ENCODE measurements at places on chromosomes 7 and 10. TPM values are rescaled to one million over a fixed set of nuclear protein-coding genes. Genes with fewer than 3 reads are reported as not detected.

DNA sequence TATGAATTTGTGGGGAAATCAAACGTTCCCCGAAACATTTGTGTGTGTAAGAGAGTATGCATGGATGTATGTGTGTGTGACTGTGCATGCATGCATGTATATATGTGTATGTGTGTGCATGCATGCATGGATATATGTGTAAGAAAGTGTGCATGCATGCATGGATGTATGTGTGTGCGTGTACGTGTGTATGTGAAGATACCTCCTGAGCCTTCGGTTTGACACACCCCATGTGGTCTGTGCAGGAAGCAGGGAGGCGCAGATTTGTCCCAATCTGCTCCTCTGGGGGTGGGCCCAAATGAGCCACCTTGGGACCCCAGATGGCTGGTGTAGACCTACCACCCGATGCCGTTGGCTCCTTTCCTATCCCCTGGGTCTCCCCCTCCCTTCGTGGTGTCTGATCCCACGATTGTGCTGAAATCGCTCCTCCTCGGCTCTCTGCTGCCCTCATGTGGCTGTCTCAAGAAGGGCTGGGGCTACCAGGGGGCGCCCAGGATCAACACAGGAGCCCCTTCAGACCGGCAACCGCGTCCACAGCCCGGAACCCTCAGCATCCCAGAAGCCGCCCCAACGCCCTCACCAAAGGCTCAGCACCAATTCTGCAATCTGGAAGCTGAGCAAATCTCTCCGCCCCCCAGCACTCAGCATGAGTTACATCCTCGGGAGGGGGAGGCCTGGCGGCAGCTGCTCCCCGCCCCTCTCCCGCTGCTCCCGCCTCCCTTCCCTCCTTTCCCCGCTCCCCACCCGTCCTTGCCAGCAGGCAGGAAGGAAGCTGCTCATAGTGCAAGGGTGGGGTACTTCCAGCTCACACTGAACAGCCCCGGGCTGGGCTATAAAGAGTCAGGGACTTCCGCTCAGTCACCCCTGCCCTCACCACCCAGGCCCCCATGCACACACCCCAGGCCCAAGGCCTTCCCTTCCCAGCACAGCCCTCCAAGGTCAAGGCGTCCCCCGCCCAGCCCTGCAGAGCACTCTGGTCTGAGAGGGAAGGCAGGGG, 2.3 kb upstream of the NOS3 start:
- no peak for DNase-seq

DNA sequence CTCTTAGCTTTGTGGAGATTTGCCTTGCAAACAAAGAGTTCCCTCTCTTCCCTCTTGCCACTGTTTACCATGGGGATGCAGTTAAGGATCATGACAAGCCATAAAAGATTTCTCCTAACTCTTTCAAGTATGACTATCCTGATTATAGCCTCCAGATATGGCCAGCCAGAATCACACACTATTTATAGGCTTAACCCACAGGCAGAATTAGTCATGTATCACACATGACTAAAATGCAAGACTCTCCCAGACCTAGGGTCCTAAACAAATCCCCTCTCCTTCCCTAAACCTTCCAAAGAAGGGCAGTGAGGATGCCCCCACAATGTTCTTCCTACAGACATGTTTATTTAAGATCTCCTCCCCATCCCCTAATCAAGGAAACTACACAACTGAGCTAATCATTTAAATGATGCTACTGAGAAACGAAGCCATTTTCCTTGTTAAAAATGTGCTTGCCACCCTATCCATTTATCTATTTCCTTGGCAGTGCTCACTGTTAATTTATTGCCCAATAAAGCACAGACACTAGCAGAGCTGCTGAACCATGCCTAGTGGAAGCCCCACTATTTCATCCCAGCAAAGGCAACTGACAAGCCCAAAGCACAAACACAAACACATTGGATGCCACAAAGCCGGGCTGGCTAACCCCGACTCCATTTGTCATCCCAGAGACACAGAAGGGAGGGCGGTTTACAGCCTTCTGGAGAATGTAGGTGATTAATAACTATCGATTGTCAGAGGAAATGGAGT, 363.4 kb downstream of the KCNMA1 start:
- DNase-seq = peak; percentile 77

C7orf57 gene
- total RNA-seq = 0.34 TPM

DNA sequence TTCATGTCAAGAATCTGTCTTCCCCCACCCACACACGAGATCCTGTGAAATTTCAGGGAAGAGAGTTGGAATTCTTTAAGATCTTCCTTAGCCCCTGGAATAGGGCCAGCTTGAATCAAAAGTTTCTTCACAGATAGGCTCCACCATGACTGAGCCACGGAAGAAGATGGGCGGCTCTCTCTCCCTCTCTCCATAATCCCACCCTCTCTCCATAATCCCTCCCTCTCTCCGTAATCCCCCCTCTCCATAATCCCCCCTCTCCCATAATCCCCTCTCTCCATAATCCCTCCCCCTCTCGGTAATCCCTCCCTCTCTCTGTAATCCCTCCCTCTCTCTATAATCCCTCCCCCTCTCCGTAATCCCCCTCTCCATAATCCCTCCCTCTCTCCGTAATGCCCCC, 20.4 kb downstream of the SHH start:
- DNase-seq = no peak

NEURL1 gene
- 1.3 TPM for total RNA-seq

SFRP5 gene
- not detected for total RNA-seq

GATAD1 gene
- 30.5 TPM for total RNA-seq

- DNase-seq = no peak
These were observed 157.4 kb upstream of the TMEM196 start for GRCh38 chr7:19930851-19931250.

- no peak for DNase-seq
These were observed 25.2 kb upstream of the POT1 start for GRCh38 chr7:124954790-124955189.

IQUB gene
- 0.21 TPM for total RNA-seq

EPDR1 gene
- 44.1 TPM for total RNA-seq

CYP2C18 gene
- not detected for total RNA-seq

- DNase-seq = no peak
These were observed 97.5 kb downstream of the CTBP2 start for GRCh38 chr10:125062914-125063230.

DPYSL4 gene
- total RNA-seq = 21.5 TPM

CHAT gene
- not detected for total RNA-seq

DNA sequence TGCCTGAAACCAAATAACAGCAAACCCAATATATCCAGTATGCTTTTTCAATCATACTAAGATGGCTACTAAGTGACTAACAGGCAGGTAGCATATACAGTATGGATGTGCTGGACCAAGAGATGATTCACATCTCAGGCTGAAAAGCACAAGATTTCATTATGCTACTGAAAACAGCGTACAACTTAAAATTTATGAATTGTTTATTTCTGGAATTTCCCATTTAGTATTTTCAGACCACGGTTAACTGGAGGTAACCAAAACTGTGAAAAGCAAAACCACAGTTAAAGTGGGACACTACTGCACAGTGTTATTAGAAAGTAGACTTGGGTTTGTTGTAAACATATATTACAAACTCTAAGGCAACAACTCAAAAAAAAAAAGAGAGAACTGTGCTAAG, 91.5 kb downstream of the KMT2C start:
- no peak for DNase-seq

SEMA3C gene
- total RNA-seq = 84.8 TPM

GRCh38 chr10:130720235-130720634, 584.0 kb downstream of the GLRX3 start:
- DNase-seq = no peak

GRCh38 chr7:127359011-127359410, 33.5 kb downstream of the ZNF800 start:
- DNase-seq = no peak

MAT1A gene
- total RNA-seq = not detected

BMPER gene
- total RNA-seq = 0.14 TPM

DNA sequence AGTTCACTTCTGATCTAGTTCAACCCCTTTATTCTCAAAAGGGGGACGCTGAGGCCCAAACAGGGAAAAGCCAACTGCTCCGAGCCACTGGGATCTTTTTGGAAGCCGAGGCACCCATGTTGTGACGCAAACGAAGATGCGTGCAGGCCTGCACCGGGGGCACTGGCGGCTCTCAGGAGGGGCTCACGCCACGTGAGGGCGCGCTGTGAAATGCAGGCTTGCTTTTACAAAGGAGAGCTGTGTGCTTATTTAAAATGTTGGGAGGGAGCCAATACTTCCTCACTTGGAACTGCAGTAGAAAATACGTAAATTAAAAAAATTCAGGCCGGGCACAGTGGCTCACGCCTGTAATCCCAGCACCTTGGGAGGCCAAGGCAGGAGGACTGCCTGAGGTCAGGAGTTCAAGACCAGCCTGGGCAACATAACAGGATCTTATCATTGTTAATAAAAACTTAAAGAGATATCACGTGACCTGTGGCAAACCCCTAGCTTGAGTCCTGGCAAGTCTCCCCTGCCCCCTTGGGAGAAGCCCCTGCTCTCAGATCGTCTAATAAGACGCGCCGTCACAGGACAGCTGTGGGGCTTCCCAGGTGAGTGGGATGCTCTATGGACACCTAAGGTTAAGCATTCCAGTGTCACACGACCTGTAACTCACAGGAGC, 16.3 kb downstream of the BRI3 start:
- no peak for DNase-seq

DNA sequence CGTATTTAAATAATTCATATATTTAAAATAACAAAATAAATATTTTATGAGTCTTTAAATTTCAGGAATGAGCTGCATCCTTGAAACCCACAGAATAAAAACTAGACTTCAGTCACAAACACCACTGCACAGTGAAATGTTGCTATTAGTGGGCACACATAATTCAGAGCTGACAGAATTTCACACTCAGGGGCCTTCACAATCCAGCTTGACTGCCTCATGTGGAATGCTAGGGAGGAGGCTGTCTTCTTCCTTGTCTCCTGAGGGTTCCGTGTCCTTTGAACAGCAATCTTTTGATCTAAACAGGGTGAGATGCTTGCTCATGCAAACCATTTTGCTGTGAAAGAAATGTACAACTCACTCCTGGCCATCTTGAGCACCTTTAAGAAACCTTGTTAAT, 346.7 kb downstream of the CCSER2 start:
- DNase-seq = no peak

PIP gene
- total RNA-seq = not detected

All from kidney epithelial cell (primary cell).